CD4-positive, alpha-beta T cell treated with Interleukin-17A for 1 hour (primary cell): ENCODE measurements at places on chromosomes 1 and 21.

DNA sequence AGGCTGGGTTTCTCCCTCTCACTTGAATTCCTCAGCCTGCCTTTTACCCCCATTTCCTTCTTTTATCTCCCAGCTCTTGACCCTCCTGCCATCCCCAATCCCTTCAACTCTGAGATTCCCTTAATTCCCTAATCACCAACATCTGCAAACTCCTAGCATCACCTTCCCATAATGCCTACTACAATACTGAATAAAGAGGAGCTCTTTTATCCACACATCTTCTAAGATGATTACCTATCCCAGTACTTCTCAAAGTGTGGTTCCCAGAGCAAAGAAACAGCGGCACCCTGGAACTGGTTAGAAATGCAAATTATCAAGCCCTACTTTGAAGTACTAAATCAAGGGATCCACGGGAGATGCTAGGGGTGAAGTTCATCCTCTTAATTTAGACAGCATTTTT is 21.2 kb upstream of the UBE2U start:
- no peak for DNase-seq

- DNase-seq: no peak
These were observed 39.3 kb downstream of the AGPAT3 start for GRCh38 chr21:43904331-43904781.

GRCh38 chr1:35885961-35886558 is 3.1 kb downstream of the AGO1 start:
- DNase-seq: no peak

DNA sequence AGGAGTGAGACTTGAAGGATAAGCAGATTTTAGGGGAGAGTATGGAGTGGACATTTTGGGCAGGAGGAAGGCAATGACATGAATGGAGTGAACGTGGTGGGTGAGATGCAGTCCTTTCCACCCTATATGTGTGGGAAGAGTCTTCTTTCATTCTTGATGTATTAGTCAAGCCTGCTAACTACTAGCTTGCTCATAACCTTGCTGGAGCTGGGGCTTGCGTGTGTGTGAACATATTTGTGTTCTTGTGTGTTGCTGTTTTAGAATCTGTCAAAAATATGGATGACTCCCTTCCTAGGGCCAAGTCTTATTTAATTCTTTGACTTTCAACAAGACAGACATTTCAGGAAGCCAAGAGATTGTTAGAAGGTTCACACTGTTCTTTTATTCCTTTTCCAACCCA is 132.7 kb downstream of the UCK2 start:
- no peak for DNase-seq

- DNase-seq: no peak
These were observed 106.3 kb downstream of the PAX7 start for GRCh38 chr1:18736958-18737357.

GRCh38 chr1:32273391-32274208 is 18.3 kb upstream of the HDAC1 start:
- peak; percentile 85 for DNase-seq

DNA sequence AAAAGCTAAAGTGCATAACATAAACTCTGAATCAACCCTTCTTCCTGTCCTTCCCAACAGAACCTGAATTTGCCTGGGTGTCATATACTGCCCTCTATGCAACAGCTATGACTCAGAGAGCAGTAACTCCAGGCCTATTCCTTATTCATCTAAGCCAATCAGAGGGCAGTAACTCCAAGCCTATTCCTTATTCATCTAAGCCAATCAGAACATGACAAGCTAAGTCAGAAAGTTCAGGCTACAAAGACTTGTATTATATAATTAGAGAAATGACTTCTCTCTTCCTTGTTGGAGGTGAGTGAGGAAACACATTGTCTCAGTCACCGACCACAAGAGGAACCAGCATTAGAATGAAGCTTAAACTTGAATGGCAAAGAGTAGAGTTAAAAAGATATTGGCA is 26.2 kb upstream of the TADA1 start:
- peak; percentile 22 for DNase-seq

DNA sequence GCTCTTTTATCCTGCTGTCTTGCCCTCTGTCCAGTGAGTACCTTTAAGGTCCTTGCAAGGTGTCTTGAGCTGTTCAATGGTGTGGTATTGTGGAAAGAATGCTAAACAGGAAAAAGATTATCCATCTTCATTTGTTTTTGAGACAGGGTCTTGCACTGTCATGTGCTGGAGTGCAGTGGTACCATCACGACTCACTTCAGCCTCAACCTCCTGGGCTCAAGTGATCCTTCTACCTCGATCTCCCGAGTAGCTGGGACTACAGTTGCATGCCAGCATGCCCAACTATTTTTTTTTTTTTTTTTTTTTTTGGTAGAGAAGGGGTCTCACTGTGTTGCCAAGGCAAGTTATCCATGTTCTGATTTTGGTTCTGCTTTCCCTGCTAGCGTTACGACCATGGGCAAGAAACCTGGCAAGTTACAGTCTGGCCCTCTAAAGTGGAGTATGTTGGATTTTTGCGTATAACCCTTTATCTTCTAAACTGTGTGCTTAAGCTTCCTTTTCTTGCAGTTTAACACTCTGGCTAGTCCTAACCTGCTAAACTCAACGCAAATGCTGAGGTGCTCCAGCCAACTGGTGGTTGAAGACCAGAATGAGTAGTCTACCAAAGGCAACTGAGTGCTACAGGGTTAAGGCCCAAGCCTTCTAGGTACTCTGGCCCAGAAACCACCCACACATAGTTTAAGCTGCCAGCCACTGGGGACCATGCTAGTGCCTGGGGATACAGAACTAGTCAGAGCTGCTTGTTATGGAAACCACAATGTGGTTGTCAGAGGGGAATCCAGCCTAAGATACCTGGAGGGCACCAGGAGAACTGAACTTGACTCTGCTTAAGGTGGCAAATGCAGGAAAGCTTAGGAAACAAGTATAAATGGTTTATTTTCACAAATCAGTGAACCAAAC is 7.9 kb downstream of the RPL11 start:
- no peak for DNase-seq

DNA sequence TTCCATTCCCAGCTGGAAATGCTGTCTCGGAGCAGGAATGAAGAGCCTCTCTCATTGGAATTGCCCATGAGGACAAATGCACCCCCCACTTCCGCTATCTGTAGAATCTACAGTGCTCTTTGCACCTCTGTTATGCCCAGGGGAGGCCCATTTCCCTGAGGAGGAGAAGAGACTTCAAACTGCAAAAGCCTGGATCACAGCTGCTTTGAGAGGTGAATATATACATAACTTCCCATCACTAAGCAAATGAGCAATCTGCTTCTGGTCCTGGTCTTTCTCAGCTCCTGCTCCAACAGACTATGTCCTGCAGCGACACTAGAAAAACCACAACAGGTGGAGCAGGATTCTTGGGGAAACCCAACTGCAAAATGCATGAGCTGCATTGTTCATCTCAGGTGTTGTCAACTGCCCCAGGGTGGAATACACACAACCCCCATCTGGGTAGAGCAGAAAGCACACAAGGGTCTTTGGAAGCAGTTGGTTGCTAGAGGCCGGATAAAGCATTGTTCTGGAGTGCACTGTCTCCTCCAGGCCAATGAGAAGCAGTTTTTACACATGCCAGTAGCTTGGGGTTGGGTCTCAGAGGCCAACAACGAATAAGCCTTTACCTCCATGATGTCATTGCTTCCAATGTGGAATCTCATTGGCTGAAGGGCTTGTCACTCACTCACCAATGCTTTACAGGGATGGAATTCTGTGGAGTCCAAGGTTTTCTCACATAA is 67.7 kb upstream of the RAB4A start:
- no peak for DNase-seq
